Right renal pelvis (tissue), 4 donors: ENCODE measurements at places on chromosomes 3 and 15.

DNA sequence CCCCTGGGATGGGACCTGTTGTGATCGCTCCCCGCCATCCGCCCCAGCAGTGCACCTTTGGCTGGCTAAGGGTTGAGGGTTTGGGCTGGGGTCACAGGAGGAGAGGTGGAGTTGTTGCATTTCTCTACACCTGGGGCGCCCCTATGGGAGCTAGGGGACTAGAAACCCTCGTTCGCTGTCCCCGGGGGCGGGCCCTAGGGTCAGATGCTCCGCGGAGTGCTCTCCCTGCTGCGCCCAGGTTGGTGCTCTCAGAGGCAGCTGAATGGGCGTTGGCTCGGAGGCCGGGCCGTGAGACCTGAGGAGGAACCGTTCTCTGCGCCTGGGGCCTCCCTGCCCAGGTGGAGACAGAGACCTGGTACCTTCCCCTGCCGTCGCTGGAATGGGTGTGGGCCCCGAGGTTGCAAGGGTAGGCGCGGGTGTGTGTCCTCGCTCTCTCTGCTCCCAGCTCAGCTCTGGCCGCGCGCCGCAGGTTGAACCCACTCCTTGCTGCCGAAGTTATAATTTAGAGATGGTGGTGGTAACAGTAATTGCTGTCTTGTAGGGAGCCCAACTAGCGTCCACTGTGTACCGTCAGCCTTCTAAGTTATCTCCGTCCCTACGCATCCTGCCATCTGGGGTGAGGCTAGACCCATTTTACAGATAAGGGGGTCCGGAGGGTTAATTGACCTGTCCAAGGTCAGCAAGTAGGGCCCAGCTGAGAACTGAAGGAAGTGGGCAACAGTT, 965 bp downstream of the FLNB start:
- DNase-seq: no peak

DNA sequence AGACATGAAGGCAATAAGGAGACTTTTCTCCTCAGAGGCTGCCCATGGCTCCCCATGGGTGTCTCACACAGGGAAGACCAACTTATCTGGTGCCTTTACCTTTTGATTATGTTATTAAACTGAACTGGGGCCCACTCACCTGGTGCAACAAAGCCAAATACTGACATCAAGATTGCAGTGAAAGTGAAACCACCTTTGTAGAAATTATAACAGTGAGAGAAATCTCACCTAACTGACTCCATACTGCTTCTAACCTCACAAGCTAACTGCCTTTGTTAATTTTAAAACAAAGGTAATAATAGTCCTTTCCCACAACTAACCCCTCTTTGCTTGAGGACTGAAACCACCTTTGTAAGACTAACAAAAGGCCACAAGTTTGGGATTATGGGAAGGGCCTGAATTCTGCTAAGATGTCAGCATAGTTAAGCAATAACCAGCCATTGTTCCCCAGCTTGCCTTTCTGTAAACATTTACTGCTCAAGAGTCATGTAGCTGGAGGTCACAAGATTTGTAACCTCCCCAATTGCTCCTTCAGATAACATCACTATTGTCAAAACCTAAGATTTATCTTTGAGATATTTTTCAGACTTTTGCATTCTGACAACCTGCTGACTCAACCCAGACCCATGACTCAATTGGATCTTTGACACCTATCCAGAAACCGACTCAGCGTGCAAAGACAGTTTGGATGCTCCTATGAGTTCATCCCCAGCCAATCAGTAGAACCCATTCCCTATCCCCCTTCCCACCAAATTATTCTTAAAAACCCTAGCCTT, 420.3 kb upstream of the CFAP20DC start:
- no peak for DNase-seq

- no peak for DNase-seq
Observed at GRCh38 chr3:128931046-128931445, 51.6 kb downstream of the ACAD9 start.

- DNase-seq: no peak
Observed at GRCh38 chr3:167851171-167851570, 115.7 kb downstream of the SERPINI1 start.

DNA sequence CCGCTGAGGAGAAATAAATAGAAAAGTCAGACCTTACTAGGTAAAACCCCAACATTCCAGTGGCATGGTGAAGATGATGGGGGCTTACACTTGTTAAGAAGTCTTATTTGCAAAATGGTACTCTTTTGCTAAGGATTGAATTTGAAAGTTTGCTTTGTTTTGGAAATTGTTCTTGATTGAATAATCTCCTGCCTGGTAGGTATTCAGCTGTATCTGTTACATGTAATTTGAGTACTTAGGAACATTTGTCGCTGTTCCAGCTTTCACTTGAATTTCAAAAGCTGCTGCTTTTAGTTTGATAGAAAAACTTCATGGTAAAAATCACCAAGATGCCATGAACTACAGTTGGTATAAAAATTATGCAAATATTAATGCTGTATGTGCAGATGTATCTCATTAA, 44.6 kb downstream of the TFG start:
- no peak for DNase-seq

GRCh38 chr3:52090131-52090932, 34.0 kb upstream of the DUSP7 start:
- no peak for DNase-seq

GRCh38 chr3:38588995-38589937, 60.2 kb downstream of the SCN5A start:
- DNase-seq: no peak

GRCh38 chr15:33518421-33518820, 207.7 kb downstream of the RYR3 start:
- DNase-seq: no peak

GRCh38 chr3:193095366-193095765, 145.7 kb upstream of the PLAAT1 start:
- DNase-seq: no peak

DNA sequence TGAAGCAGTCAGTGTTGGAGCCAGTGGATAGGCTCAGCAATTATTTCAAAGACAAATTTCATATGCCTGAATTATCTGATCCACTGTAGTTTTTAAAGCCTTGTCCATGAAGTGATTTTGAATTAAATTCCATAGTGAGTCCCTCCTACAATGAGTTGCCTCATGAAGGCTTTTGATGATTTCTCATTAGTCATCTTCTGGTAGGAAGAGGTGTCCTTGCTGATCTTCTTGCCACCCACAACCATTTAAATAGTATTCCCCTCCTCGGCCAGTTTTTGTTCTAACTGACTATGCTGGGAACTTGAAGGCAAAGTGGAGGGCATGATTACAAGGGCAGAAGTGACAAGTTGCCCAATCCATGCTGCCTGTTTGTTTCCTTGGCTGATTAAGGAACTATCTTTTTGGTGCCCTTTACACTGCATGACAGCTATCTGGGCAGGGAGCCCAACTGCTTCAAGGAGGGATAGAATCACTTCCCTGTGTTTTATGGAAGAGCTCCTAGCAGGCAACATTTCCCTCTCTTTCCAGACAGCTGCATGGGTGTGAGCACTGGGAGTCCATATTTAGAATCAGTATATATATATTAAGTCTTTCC, 617.5 kb downstream of the ZPLD1 start:
- no peak for DNase-seq

GRCh38 chr15:89058876-89059405, 29.3 kb upstream of the ABHD2 start:
- DNase-seq: no peak

- DNase-seq: no peak
Observed at GRCh38 chr3:128727059-128727458, 1.1 kb downstream of the RAB7A start.

- DNase-seq: no peak
Observed at GRCh38 chr15:36301947-36302346, 277.5 kb upstream of the CDIN1 start.

DNA sequence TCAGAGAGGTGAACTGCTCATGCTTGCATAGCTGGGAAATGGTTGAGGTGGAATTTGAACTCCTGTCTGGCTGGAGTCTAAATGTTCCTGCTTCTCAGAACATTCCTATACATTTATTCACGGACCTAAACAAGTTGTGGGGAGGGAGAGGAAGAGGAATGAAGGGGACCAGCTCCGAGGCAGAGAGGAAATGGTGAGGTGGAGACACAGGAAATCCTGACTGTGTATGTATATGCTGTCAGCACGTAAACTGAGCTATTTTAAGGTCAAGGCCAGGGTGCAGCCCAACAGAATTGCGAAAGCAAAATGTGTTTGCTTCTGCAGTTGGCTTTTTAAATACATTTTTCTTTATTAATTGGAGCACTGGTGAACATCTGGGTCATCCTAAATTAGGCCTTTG, 74.1 kb upstream of the POMGNT2 start:
- no peak for DNase-seq

DNA sequence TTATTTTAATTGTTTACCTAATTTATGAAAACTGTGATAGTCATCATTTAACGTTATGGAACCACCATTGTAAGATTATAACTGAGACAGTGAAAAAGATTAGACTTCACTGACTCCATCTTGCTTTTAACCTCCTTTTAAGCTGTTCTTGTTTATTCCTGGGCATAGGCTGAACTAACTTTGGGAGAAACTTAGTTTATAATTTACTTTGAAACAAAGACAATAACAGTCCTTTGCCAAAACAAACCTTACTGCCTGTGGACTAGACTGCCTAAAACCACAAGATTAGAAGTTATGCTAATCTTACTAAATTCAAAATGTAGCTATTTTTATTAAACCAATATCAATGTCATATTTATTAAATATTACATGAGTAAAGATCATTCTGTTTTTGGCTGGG, 44.3 kb upstream of the TMEM45A start:
- DNase-seq: no peak

- no peak for DNase-seq
Observed at GRCh38 chr3:159158213-159158612, 356.4 kb downstream of the MFSD1 start.

GRCh38 chr15:29800491-29801366, 21.5 kb downstream of the TJP1 start:
- no peak for DNase-seq
